Spleen (tissue), 13 donors: ENCODE measurements at places on chromosomes 4 and X. TPM values are rescaled to one million over a fixed set of nuclear protein-coding genes. Genes with fewer than 3 reads are reported as not detected.
A peak's percentile ranks its signal among the peaks of the same experiment; 100 is the strongest.

- H3K4me1 ChIP-seq: no peaks in the 10 kb centered on the region
- no peak overlapping the region for H3K4me3 ChIP-seq
- DNase-seq: no peak
- H3K27me3 ChIP-seq: no peaks in the 10 kb centered on the region
- H3K27ac ChIP-seq: no peak overlapping the region
- no peaks in the 10 kb centered on the region for H3K36me3 ChIP-seq
Measured at GRCh38 chrX:8520791-8521190, 56.2 kb downstream of the VCX3B start.

DNA sequence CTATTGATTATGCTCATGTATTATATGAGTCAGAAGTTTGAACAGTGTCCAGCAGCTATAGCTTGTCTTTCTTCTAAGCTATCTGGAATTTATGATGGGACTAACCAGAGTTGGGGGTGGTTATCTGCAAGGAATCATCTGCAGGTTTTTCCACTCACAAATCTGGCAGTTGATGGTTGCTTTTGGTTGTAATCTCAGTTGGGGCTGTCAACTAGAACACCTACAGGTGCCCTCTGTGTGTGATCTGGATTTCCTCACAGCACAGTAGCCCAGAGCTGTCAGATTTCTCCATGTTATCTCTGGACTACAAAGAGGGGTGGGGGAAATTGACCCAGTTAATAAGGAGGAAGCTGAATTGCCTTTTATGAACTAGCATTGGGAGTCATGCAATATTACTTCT lies 51.4 kb upstream of the MAP9 start:
- no peak overlapping the region for H3K4me3 ChIP-seq
- H3K27me3 ChIP-seq: no peaks in the 10 kb centered on the region
- no peaks in the 10 kb centered on the region for H3K36me3 ChIP-seq
- no peaks in the 10 kb centered on the region for H3K4me1 ChIP-seq

GABRG1 gene
- total RNA-seq: not detected

DNA sequence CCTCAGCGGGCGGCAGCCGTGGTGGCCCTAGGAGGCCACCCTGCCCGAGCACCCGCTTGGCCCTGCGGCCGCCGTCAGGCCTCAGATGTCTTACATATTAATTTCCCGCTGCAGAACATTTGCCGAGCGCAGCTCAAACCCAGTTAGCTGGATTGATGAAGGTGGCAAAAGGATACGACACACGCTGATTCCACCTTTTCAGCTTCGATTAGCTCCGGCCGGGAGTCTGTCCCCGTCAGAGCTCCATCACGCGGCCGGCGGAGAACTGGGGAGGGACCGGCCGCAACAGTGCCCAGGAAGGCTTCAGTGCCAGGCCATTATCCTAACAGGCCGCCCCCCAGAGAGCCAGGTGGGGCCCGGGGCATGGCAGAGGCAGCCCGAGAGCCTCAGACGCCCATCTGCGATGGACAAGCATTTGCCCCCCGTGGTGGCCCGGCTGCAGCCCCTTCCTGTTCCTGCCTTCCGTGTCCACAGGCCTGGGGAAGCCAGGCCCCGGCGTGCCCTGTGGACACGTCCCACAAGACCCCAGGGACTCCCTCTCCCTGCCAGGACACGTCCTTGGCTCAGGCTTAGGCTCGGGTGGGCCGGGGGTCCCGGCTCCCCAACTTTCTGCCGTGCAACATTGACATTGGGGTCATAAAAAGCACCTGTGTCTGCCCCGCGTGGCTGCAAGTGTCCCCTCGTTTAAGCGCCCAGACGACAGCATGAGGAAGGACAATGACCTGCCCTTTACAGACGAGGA lies 133.8 kb upstream of the NKX1-1 start:
- no peak overlapping the region for H3K27ac ChIP-seq
- H3K36me3 ChIP-seq: no peaks in the 10 kb centered on the region
- H3K27me3 ChIP-seq: no peaks in the 10 kb centered on the region
- DNase-seq: peak; percentile 38
- H3K4me3 ChIP-seq: no peak overlapping the region

GRCh38 chr4:38856524-38857337 lies at the start of gene TLR6:
Gene TLR6, minus strand, starts transcription at chr4:38856817. Its CDS starts 27,344 bp downstream, at chr4:38829473.
- H3K36me3 ChIP-seq: no peaks in the 10 kb centered on the region
- H3K4me3 ChIP-seq: peak within 1 kb of the TSS; percentile 46
- H3K27me3 ChIP-seq: no peaks in the 10 kb centered on the region
- H3K27ac ChIP-seq: peak within 1 kb of the TSS; percentile 78

GAGE12E gene
- not detected for total RNA-seq

PGK1 gene
- 253 TPM for total RNA-seq

SAGE1 gene
- total RNA-seq: not detected

DNA sequence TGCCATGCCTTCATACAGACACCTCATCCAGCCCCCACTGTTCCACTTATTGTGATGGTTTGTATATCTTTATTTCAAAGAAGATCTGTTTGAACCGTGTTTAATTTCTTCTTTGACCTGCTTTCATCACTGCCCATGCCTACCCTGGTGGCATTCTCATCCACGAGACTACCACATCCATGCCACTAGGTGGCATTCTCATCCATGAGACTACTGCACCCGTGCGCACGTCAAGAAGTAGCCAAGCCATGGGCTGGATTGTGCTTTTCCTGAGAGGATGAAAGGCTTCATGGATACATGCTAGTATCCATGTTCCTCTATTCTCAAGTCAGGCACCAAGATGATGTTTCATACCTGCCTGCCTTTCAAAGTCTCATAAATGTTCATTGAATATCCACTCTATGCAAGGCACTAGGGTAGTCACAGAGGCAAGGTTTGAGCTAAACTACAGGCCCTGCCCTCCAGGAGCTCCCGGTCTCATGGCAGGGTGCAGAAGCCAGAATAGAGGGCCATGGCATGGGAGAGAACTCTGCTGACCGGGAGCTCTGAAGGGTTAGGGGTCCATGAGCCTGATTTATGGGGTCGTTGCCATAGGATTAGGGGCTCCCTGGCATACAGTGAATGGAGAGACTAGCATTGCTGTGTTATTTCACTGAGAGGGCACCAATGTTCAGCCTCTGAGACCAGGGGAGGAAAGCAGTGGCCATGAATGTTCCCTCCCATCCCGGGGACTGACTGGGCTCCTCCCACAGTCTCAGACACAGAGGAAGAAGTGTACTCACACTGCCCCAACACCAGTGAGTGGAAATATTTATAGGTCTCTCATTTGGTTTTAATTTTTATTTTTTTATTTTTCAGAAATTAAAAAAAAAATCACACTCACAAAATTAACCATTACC lies 24.8 kb upstream of the EOLA2 start:
- no peak for DNase-seq
- no peak overlapping the region for H3K4me3 ChIP-seq
- H3K36me3 ChIP-seq: no peaks in the 10 kb centered on the region

PDCL2 gene
- not detected for total RNA-seq

DNA sequence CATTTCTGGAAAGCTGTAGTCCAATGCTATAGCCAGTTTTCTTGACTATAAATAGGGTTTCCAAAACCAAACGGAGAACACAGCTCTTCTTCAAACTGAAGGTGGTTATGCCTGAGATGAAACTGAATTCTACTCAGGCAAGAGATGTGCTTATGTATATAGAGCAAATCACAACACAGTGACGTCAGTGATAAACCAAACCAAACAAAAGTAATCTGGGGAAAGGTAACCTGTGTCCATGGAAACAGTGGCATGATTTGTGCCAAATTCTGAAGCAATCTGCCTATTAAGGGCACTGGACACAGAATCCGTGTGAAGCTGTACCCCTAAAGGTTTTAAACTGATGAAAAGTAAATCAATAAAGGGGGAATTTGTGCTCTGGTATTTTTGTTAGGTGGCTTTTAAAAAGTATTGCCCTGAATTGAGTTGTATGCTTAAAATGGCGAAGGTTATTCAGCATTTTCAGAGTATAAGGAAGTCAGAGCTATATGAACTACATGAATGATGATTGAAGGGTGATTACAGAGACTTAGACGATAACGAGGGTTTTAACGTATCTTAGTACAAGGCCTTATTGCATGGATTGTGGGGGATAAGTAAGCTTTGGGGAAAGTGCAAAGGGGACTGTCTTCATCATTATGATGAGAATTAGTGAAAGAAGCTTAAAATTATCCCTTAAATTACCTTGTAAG lies 38.6 kb downstream of the NPY5R start:
- H3K4me3 ChIP-seq: no peak overlapping the region
- H3K27me3 ChIP-seq: no peaks in the 10 kb centered on the region
- H3K4me1 ChIP-seq: no peaks in the 10 kb centered on the region
- H3K36me3 ChIP-seq: no peaks in the 10 kb centered on the region
- H3K27ac ChIP-seq: no peak overlapping the region

GRCh38 chr4:13355111-13355880 lies 128.8 kb downstream of the RAB28 start:
- H3K36me3 ChIP-seq: peaks cover 6% of the 10 kb centered on the region
- DNase-seq: no peak
- H3K27me3 ChIP-seq: no peaks in the 10 kb centered on the region
- H3K27ac ChIP-seq: no peak overlapping the region
- H3K4me1 ChIP-seq: no peaks in the 10 kb centered on the region

GRCh38 chr4:130154901-130155300 lies 1058.9 kb downstream of the C4orf33 start:
- no peak overlapping the region for H3K27ac ChIP-seq
- H3K4me1 ChIP-seq: no peaks in the 10 kb centered on the region
- no peaks in the 10 kb centered on the region for H3K36me3 ChIP-seq
- DNase-seq: no peak
- H3K4me3 ChIP-seq: no peak overlapping the region
- no peaks in the 10 kb centered on the region for H3K27me3 ChIP-seq

GRCh38 chrX:19874391-19875049 lies 12.9 kb downstream of the SH3KBP1 start:
- H3K4me3 ChIP-seq: no peak overlapping the region
- H3K27ac ChIP-seq: no peak overlapping the region
- H3K4me1 ChIP-seq: peaks cover 40% of the 10 kb centered on the region

STARD8 gene
- total RNA-seq: 28.7 TPM

- peaks cover 14% of the 10 kb centered on the region for H3K4me1 ChIP-seq
- H3K36me3 ChIP-seq: no peaks in the 10 kb centered on the region
- H3K27me3 ChIP-seq: no peaks in the 10 kb centered on the region
- no peak overlapping the region for H3K4me3 ChIP-seq
- DNase-seq: peak; percentile 86
Measured at GRCh38 chr4:38179690-38180377, 219.6 kb downstream of the PTTG2 start.

VCX3B gene
- total RNA-seq: not detected

VCX gene
- total RNA-seq: not detected

DNA sequence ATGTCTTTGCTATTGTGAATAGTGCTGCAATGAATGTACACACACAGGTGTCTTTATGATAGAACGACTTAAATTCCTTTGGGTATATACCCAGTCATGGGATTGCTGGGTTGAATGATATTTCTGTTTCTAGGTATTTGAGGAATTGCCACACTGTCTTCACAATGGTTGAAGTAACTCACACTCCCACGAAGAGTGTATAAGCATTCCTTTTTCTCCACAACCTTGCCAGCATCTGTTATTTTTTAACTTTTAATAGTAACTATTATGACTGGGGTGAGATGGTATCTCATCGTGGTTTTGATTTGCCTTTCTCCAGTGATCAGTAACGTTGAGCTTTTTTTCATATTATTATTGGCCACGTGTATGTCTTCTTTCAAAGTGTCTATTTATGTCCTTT lies 17.6 kb upstream of the DCUN1D4 start:
- no peaks in the 10 kb centered on the region for H3K27me3 ChIP-seq
- H3K27ac ChIP-seq: no peak overlapping the region

CXorf65 gene
- 14.4 TPM for total RNA-seq

ITM2A gene
- 29.0 TPM for total RNA-seq

DNA sequence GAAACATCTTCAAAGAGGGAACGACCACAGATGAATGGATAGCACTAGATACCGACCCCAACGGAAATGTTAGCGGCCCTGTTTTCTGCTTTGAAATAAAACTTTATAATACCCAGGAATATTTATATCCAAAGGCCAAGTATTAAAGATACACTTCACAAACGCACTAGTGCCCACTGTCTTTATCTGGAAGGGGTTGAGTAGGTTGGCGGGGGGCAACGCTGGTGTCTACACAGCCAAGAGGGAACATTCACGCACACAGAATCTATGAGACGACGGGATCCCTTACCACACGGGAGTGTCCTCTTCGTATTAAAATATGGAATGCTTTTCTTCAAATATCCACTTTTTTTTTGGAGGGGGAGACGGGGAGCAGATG lies 3.3 kb downstream of the HAND2 start:
- DNase-seq: no peak
- H3K4me3 ChIP-seq: peak overlapping the region; percentile 19
- no peak overlapping the region for H3K27ac ChIP-seq
- peaks cover 56% of the 10 kb centered on the region for H3K4me1 ChIP-seq
- H3K27me3 ChIP-seq: peaks cover 100% of the 10 kb centered on the region
- H3K36me3 ChIP-seq: no peaks in the 10 kb centered on the region
